ENCODE measurements at places on chromosomes 13 and 19. TPM values are rescaled to one million over a fixed set of nuclear protein-coding genes. Genes with fewer than 3 reads are reported as not detected.

GRCh38 chr13:35599384-35599783, 122.9 kb upstream of the MAB21L1 start:
- no peak for DNase-seq

Gene NCR1
- total RNA-seq, result not detected

DNA sequence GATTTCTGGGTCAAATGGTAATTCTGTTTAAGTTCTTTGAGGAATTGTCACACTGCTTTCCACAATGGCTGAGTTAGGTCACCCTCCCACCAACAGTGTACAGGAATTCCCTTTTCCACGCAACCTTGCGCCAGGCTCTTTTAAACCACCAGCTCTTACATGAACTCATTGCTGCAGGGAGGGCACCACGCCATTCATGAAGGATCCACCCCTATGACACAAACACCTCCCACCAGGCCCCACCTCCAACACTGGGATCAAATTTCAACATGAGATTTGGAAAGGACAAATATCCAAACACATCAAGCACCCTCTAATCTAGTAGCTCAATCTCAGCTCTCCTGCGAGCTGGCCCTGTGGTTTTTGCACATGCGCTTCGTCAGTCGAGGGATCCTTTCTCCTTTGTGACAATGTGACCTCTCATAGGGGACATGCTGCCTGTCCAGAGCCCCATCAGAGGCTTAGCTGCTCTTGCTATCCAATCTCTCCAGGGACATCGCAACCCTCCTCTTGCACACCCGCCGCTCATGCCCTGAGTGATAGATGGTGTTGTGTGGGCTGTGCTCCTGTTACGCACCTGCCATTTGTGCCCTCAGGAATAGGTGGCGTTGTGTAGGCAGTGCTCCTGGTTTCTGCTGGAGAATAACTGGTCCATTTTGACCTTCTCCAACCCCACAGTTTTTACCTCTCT, 328.0 kb downstream of the UQCRFS1 start:
- DNase-seq, result no peak

DNA sequence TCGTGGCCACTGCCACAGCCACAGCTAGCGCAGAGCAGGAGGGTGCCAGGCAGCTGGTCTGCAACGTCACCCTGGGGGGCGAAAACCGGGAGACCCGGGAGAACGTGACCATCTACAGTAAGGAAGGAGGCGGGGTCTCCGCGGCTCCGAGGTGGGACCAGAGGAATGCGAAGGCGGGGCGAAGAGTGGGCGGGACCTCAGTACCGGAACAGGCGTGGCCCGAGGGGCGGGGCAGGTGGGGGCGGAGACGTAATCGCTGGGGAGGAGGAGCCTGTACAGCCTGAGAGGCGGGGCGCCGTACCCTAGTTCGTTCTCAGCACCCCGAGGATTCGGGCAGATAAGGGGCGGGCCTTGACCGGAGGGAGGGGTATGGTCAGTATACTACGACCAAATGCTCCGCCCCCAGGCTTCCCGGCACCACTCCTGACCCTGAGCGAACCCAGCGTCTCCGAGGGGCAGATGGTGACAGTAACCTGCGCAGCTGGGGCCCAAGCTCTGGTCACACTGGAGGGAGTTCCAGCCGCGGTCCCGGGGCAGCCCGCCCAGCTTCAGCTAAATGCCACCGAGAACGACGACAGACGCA, 2.5 kb downstream of the ICAM5 start:
- DNase-seq, result peak; percentile 67

GRCh38 chr19:5155586-5156210, 184.9 kb downstream of the PTPRS start:
- DNase-seq, result peak; percentile 60

DNA sequence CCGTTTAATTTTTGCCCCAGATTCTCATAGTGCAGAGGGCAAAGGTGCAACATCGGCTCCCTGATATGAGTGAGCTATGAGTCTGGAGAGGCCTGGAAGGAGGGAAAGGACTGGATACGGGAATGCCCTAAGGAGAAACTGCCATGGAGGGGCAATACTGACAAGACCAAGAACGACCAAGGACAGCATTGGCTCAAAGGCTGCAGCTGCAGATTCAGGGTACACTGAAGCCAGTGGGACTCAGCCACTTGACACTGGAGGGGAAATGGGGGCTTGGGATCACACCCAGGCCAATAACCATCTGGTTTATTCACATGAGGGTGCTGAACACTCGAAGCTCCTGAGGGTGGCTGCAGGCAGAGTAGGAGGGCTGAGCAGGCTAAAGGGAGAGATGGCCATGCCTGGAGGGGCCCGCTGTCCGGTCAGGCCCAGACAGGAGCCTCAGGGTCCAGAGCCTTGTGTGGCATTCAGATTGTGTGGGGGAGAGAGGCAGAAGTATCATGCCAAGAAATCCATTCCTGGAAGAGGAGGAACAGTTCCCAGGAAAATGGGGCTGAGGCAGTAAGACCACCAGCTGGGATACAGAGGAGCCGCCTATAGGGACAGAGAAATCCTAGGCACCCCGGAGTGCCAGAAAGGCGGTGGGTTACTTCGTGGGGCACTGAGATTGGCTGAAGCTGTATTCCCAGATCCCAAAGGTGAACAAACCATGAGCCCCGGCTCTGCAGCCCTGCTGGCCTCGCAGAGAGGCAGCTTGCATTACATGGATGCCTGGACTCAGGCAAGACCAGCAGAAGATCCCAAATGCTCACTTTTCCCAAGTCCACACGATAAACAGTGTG, 20.7 kb downstream of the COL4A1 start:
- DNase-seq, result no peak

DNA sequence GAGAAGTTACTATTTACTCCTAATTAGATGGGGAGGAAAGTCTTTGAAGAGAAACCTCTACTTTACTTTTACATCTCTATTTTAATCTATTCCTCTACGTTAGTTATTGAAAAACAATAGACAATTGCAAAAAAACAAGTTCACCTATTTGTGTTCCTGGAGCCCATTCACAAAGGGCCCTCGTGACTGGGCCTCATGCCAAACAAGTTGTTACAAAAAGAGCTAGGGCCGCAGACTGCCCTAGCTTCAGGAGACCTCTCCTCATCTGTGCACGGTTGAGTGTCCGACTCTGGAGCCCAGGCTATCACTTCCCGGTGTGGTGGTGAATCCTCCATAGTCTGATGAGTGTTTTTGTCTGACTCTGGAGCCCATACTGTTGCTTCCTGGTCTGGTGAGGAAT, 190.9 kb downstream of the ZNF486 start:
- DNase-seq, result no peak

GRCh38 chr19:35223084-35223790, 5.3 kb downstream of the FAM187B start:
- no peak for DNase-seq

DNA sequence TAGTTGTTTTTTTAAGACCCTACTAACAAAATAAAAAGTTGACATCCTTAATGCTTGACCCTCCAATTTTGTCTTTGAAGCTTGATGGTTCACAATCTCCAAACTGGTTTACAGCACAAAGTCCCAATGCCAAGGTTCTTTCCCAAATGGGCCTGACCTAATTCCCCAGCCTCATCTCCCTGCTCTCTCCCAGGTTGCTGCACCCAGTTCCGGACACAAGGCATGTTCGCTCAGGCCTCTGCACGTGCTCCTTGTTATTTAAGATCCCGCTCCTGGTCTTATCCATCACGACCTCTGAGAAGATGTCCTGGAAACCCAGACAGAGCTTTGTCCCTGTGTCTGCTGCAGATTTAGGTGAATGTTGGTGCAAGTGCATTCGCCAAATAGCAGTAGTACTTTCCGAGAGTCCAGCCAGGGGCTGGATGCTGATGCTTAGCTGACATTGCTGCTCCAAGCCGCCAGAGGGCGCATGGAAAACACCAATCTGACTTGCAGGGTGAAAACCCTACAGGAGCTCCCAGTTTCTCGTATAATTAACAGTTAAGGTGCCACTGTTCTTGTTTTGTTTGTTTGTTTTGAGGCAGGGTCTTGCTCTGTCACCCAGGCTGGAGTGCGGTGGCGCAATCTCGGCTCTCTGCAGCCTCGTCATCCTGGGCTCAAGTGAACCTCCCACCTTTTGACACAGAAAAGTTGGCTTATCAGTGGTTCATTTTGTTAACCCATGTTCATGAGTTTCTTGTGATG, 18.5 kb downstream of the LYPD3 start:
- DNase-seq, result peak; percentile 66

GRCh38 chr13:104024416-104025170, 958.4 kb upstream of the SLC10A2 start:
- DNase-seq, result peak; percentile 57

DNA sequence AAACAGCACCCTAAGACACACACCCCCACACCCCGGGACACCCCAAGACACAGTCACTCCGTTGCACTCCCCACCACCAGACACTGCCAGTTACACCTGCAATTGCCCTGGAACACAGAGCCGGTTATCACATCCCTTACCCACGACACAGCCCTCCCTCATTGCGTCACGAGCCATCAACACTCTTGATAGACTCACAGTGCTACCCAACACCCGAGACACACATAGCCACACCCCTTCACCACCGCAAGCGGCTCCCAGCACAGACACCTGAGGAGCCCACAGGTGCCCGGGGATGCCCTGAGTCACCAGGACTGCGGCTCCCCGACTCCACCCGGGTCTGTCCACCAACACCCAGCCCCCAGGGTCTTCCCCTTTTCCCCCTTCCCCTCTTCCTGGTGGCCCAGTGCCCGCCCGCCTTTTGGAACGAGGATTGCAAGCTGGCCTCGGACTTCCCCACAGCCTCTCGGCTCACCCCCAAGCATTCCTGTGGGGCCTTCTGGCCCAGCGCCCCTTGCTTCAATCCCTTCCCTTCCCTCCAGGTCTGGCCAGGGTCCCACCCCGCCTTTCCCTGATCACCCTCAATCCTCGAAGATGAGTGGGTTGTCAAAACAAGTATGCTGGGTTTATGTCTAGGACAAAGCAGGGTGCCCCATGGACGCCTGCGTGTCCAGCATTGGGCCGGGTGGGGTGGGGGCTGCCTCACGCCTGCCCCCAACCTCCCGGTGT, 1.7 kb upstream of the PTGER1 start:
- peak; percentile 73 for DNase-seq

DNA sequence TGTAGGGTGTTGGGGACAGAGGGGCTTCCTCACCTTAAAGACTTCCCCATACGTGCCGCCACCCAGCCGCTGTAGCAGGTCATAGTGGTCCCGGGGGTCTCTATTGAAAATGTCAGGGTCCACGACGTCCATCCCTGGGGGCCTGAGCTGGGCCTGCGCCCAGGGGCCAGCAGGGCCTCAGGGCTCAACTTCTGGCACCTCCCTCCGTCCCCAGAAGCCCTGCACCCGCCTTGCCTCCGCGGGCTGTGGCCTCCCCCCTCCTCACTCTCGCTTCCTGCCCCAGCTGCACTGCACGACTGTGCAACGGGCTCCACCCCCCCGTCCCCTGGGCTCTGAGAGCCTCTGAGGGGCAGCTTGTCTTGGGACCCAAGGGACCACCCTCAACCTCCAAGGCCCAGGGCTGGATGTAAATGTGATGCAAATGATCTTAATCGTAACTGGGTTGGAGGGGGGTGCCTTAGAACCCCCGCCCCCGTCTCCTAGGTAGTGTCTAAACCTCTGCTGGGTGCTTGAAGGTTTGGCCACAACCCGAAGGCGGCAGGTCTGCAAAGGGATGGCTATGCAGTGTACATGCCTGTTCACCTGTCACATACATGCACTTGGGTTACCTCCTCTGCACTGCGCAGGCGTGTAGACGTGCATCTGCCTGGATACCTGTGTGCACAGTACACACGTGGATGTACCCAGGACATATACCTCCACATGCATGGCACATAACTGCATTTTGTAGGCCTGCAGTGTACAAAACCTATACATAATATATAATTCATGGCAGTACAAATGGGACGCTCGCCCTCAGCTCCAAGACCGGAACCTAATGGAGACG, at the start of gene MAP4K1:
TSS of gene MAP4K1 (minus strand) at position 190 of the 826 bp plus-strand sequence. CDS start at position 132, 58 bp downstream.
- no peak for DNase-seq

Gene HSPBP1
- total RNA-seq, result 45.7 TPM

- peak; percentile 64 for DNase-seq
These were observed 5.1 kb downstream of the NOTCH3 start for GRCh38 chr19:15195371-15196334.

Gene HRC
- total RNA-seq, result 2.2 TPM

GRCh38 chr13:58056426-58056825, 424.9 kb downstream of the PCDH17 start:
- DNase-seq, result no peak

DNA sequence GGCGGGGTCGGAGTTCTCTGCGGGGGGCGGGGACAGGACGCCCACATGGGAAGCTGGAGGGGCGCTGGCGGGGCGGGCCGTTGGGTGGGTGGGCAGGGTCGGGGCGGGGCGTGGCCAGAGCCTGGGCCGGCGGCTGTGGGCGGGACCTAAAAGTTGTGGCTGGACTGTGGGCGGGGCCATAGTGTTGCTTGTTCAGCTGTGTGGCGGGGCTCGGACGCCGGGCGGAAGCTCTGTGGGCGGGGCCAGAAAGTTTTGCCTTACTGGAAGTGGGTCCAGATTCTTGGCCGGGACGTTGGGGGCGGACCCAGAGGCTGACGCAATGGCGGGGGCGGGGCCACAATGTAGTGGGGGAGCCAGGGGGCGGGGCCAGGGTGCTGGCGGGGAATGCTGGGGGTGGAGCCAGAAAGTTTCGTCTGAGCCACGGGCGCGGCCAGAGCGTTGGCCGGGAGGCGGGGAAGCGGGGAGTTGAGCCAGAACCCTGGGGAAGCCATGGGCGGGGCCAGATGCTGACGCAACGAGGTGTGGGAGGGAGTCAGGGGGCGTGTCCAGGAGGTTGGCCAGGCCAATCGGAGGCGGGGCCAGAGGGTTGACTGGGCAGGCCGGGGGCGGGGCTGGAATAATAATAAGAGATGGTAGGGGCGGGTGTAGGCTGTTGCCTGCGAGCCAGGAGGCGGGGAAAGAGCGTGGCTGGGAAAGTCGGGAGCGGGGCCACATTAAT, 527 bp downstream of the CCDC9 start:
- peak; percentile 96 for DNase-seq

GRCh38 chr13:31950111-31950815, 81.3 kb upstream of the FRY start:
- DNase-seq, result no peak

Gene IGSF23
- not detected for total RNA-seq

Gene PCP2
- not detected for total RNA-seq

DNA sequence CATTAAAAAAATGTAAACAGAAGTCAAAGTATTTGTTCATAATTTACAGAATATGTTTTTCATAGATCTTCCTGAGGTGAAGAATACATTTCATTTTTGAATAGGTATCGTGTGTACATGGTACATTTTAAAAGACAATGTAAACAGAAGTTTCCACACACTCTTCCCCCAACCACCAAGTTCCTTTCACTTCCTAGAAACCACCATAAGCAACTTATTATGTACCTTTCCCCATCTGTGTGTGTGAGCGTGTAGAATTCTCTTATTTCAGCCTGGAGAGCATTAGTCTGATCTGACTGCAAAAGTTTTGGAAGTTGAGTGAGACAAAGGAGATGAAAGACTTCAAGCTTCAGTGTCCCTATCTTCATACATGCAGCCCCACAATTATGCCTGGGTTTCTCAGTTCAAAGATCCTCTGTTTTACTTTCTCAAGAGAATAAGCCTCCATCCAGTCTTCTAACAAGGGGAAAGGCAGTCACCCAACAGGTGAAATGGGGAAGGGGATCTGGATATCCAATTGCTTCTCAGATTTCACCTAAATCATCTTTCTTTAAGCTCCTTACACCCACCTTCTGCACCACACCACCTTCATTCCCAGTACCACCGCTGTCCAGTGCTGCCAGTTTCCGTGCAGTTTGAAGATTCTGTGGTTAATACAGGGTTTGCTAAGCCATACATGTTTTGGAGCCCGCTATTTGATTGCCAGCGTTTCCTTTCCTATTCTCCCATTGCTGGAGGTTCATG, 2.1 kb downstream of the TEX30 start:
- no peak for DNase-seq

- DNase-seq, result no peak
These were observed 85.0 kb downstream of the TSHZ3 start for GRCh38 chr19:31264041-31264778.
